Thyroid gland (tissue), 4 donors: ENCODE measurements at places on chromosomes 6 and 20. TPM values are rescaled to one million over a fixed set of nuclear protein-coding genes. Genes with fewer than 3 reads are reported as not detected.

DNA sequence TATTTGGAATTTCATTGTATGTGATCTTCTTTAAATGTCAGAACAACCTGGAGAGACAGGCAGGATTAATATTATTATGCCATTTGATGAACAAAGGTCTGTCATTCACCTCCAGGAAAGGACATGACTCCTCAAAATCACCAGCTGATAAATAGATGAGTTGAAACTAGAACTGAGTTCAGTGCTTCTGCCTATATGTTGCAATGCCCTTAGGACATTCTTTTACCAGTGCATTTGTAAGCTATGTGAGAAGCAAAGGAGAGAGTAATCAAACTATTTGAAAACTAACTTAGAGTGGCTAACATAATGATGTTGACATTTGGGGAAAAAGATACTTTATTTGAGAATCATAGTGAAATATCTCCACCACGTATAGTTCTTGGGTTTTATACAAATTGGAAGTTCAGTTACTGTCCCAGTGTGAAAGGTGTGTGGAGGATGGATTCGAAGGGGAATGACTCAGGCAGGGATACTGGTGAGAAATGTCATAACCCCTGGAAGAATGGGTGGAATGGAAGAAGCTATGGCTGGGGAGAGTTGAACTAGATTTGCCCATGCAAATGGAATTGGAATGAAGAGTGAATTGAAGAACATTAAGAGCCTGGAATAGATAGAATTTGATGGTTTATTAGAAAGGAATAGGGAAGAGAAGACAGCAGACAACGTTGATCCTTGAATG is 21.5 kb downstream of the PKIB start:
- DNase-seq: no peak

Gene CEP85L
- 42.9 TPM for total RNA-seq

GRCh38 chr20:51586005-51586440 is 43.5 kb upstream of the NFATC2 start:
- no peak for DNase-seq

Gene FARS2
- total RNA-seq: 29.6 TPM

Gene SHLD1
- total RNA-seq: 4.7 TPM
